HCT116 (cell line): ENCODE measurements at places on chromosomes 7 and 10. TPM values are rescaled to one million over a fixed set of nuclear protein-coding genes. Genes with fewer than 3 reads are reported as not detected.

GRCh38 chr7:30918676-30919075 lies 7.0 kb downstream of the AQP1 start:
- peaks cover 17% of the 10 kb centered on the region for H3K4me1 ChIP-seq
- H3K27me3 ChIP-seq, result no peaks in the 10 kb centered on the region
- H3K36me3 ChIP-seq, result no peaks in the 10 kb centered on the region
- no peak overlapping the region for H3K4me3 ChIP-seq
- DNase-seq, result no peak

The ELAPOR2 gene
- 26.0 TPM for total RNA-seq

The CALML3 gene
- not detected for total RNA-seq

GRCh38 chr7:77664715-77665114 lies 31.5 kb upstream of the RSBN1L start:
- H3K4me1 ChIP-seq, result no peaks in the 10 kb centered on the region
- H3K4me3 ChIP-seq, result no peak overlapping the region
- no peaks in the 10 kb centered on the region for H3K36me3 ChIP-seq
- no peak overlapping the region for H3K27ac ChIP-seq

The PIP gene
- not detected for total RNA-seq

DNA sequence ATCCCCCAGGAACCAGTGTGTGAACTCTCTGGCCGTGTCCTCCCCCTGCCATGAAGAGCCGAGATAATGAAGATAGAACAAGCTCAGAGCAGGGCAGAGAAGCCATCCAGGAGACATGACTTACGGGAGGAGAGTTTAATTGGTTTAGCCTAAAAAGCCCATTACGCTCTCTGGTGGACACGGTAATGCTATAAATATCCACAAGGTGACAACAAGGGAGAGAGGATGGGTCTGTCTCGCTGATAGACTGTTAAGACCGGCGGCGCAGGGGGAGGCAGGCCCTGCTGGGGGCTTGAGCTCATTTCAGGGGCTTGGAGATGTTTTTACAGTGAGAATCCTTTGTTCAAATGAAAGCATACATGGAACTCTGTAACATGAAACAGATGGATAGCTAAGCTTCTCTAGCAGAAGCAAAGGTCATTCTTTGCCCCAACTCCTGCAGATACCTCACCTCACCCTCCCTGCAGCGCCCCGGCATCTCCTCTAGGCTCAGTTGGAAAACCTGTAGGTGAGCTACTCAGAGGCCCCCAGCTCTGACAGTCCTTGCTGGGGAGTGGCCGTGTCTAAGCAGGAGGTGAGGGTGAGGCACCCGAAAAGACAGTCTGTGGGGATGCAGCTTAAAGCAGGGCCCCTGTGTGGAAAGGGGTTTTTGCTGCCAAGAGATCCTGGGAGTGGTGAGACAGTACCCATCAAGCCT lies 40.8 kb upstream of the LOXL4 start:
- H3K4me3 ChIP-seq, result no peak overlapping the region
- no peaks in the 10 kb centered on the region for H3K27me3 ChIP-seq
- H3K36me3 ChIP-seq, result no peaks in the 10 kb centered on the region
- no peak for DNase-seq

DNA sequence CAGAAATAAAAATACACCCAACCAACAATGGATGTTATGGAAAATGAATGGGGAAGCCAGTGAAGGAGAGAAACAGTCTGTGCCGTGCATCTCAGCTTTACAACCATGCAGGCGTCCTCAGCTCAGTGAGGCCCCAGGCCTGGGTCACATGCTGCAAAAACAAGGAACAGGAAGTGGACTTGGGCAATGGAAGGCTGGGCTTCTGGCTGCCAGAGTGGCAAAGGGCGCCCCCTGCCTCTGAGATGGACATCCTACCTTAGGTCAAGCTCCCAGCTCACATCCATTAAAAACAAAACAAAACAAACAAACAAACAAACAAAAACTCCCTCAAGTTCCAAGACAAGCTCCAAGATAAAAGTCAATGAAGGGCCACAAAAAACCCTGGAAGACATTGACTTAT lies 54.7 kb upstream of the AFAP1L2 start:
- H3K27me3 ChIP-seq, result no peaks in the 10 kb centered on the region
- no peak overlapping the region for H3K4me3 ChIP-seq
- no peak overlapping the region for H3K27ac ChIP-seq
- peak; percentile 33 for DNase-seq
- no peaks in the 10 kb centered on the region for H3K4me1 ChIP-seq

The HECTD2 gene
- 3.0 TPM for total RNA-seq

The SPDYE2B gene
- total RNA-seq, result not detected

The FAM180A gene
- 0.59 TPM for total RNA-seq
